ENCODE measurements at places on chromosomes 2 and 18. TPM values are rescaled to one million over a fixed set of nuclear protein-coding genes. Genes with fewer than 3 reads are reported as not detected.

DNA sequence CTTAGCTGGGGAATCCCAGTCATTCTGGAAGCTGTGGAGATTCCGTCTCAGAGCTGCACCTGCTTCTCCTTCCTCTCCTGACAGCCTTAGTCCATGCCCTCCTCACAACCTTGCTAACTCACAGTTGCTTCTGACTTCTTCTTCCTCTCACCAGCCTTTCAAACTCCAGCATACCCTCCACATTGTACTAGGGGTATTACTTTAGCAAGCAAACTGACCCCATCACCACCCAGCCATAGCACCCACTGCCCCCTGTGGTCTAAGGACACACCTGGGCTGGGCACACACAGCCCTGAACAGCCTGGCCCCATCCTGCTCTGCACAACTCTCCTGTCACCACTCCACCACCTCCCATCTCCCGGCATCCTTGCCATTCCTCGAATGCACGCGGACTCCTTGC, 208.2 kb downstream of the FBXO15 start:
- DNase-seq: no peak

GRCh38 chr2:47905386-47906156, 727 bp downstream of the FBXO11 start:
- DNase-seq: peak; percentile 77

DNA sequence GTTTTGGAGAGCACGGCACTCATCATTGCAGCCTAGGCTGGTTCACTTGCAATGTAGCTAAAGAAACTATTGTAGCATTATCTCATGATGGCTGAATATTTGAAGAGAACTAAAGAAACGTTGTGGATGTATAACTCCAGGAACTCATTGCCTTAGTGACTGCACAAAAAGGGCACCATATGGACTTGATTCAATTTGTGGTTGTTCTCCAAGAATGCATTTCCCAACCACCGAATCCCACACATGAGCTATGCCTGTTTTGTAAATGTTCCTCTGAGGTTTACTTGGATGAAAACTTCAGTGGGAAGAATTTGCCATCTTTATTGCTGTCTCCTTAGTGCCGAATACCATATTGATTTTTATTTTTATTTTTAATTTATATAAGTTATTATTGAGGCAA, 43.5 kb downstream of the DOK6 start:
- DNase-seq: no peak

DNA sequence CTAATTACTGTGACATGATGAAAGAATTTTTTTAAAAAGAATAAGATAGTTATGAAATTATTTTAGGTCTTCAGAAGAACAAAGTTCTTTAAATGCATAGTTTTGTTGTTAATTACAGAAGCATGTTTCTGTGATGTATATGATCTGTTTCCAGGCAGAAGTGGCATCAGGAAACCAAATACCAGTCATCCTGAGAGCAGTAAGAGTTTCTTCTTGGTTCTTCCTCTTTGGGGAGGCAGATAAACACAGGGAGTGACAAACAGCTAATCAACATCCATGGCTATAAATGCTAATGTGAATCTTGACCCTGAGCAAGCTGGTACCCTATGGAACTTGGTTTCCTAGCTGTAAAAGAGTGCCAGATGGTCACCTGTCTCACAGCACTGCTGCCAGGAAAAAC, 29.2 kb downstream of the WIPF1 start:
- no peak for DNase-seq

DNA sequence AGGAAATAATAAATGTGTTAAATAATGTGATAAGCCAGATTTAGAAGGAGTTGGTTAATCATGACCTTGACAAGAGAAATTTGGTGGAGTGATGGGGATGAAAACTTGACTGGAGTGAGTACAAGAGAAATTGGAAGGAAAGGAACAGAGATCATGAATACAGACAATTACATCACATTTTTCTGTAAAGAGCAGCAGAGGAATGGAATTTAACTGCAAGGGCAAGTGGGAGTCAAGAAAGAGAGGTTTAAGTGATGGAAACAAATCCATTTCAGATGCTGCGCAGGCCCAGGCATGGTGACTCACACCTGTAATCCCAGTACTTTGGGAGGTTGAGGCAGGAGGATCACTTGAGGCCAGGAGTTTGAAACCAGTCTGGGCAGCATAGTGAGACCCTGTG, 46.7 kb downstream of the ICA1L start:
- DNase-seq: no peak

DNA sequence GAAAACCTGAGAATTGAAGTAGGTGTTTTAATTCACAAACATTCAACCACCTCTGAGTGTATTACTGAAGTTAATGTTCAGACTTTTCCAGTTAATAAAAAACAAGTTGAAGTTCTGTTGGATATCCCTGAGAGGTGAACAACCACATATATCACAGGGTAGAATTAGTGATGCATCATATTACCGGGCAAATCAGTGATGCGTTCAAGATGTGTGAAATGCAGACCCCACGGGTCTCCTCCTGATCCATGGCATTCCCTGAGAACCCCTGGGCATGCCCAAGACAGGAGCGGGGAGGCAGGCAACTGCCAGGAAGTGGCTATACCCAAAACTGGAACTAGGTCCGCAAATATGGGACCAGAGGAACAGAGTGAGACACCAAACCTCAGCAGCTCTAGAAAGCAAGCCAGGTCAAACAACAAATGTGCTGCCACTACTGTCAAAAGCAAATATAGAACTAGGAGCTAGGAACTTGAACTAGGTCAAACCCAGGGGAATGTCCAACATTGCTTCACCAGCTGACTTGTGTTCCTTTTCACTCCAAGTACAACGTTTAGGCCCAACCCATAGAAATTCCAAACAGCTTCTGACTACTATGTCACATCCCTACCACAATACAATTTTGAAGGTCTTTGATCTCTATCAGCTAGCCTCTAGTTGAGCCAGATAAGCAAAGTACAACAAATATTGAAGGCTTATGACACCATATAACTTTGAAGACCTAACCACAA, 20.2 kb downstream of the PSTPIP2 start:
- DNase-seq: no peak

DPP10 gene
- not detected for total RNA-seq

MC5R gene
- total RNA-seq: not detected

PROKR1 gene
- total RNA-seq: not detected

- DNase-seq: no peak
Observed at GRCh38 chr18:66013969-66014368, 263.2 kb downstream of the CDH7 start.

Measured in activated CD4-positive, alpha-beta T cell treated with anti-CD3 and anti-CD28 coated beads for 36 hours (primary cell).